ENCODE measurements at places on chromosomes 11 and 22. TPM values are rescaled to one million over a fixed set of nuclear protein-coding genes. Genes with fewer than 3 reads are reported as not detected.
A peak's percentile ranks its signal among the peaks of the same experiment; 100 is the strongest.

- no peaks in the 10 kb centered on the region for H3K36me3 ChIP-seq
- H3K27ac ChIP-seq, result no peak overlapping the region
- no peaks in the 10 kb centered on the region for H3K27me3 ChIP-seq
- no peak overlapping the region for H3K4me3 ChIP-seq
- DNase-seq, result no peak
- no peaks in the 10 kb centered on the region for H3K4me1 ChIP-seq
Observed at GRCh38 chr22:49953680-49954344, 6.8 kb upstream of the PIM3 start.

DNA sequence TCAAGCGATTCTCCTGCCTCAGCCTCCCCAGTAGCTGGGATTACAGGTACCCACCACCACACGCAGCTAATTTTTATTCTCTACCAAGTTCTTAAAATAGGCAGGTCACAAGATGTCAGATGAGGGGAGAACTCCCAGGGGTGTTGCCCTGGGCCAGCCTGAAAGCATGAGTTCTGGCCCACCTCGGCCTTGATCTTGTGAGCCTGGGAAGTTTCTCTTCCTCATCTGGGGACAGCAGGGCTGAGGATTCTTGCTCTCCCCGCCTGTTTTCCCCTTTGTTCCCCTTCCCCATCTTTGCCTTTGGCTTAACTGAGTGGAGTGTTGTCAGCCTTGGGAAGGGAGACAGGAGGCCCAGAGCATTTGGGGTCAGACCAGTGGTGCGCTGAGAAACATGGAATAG is 3.5 kb downstream of the PDXP start:
- H3K36me3 ChIP-seq, result no peaks in the 10 kb centered on the region
- no peak overlapping the region for H3K27ac ChIP-seq
- DNase-seq, result no peak
- H3K4me3 ChIP-seq, result no peak overlapping the region
- peaks cover 31% of the 10 kb centered on the region for H3K4me1 ChIP-seq
- H3K27me3 ChIP-seq, result no peaks in the 10 kb centered on the region

DNA sequence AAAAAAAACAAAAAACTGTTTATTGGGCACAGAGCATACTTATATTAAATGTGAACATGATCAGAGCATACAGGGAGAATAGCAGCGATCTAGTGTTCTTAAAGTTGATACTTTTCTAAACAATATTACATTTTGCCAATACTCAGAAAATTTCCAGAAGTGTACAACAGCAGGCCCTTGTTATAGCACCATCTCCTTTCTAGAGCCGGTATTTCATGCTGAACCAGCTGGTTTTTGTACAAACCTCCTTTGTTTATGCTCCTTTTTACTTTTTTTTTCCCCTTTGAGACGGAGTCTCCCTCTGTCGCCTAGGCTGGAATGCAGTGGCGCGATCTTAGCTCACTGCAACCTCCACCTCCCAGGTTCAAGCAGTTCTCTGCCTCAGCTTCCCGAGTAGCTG is 90.7 kb downstream of the PPP6R3 start:
- H3K27ac ChIP-seq, result no peak overlapping the region
- no peak overlapping the region for H3K4me3 ChIP-seq
- H3K36me3 ChIP-seq, result peaks cover 34% of the 10 kb centered on the region
- no peaks in the 10 kb centered on the region for H3K27me3 ChIP-seq

DNA sequence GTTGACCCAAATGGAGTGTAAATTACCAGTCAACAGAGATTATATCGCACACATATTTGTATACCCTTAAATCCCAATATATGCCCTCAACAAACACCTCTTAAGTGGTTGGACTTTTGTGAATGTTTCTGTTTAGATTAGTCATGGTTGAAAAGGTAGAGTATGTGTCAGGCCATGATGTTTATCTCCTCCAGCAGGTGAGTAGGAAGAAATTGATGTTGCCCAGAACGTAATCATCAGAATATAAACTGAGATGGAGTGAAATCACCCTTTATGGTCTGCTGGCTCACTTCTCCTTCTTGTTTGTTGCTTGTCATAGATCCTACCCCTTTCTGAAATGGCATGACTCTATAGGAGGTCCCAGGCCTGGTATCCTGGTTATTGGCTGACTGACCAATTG is 431.8 kb downstream of the ETS1 start:
- no peak for DNase-seq
- H3K27ac ChIP-seq, result no peak overlapping the region
- H3K27me3 ChIP-seq, result no peaks in the 10 kb centered on the region
- no peak overlapping the region for H3K4me3 ChIP-seq

GRCh38 chr11:96167787-96168186 is 175.2 kb downstream of the MAML2 start:
- no peak overlapping the region for H3K27ac ChIP-seq
- no peaks in the 10 kb centered on the region for H3K36me3 ChIP-seq
- DNase-seq, result no peak
- H3K4me3 ChIP-seq, result no peak overlapping the region
- peaks cover 9% of the 10 kb centered on the region for H3K4me1 ChIP-seq

- DNase-seq, result peak; percentile 20
- peak overlapping the region; percentile 71 for H3K4me3 ChIP-seq
- H3K36me3 ChIP-seq, result no peaks in the 10 kb centered on the region
- no peaks in the 10 kb centered on the region for H3K27me3 ChIP-seq
- peak overlapping the region; percentile 22 for H3K27ac ChIP-seq
- H3K4me1 ChIP-seq, result peaks cover 24% of the 10 kb centered on the region
Observed at GRCh38 chr11:10294290-10294953, 403 bp upstream of the SBF2 start.

GRCh38 chr22:26968859-26969523 is 311.6 kb downstream of the MIAT start:
- H3K4me3 ChIP-seq, result no peak overlapping the region
- no peaks in the 10 kb centered on the region for H3K27me3 ChIP-seq
- DNase-seq, result no peak
- H3K27ac ChIP-seq, result no peak overlapping the region
- H3K36me3 ChIP-seq, result no peaks in the 10 kb centered on the region

DNA sequence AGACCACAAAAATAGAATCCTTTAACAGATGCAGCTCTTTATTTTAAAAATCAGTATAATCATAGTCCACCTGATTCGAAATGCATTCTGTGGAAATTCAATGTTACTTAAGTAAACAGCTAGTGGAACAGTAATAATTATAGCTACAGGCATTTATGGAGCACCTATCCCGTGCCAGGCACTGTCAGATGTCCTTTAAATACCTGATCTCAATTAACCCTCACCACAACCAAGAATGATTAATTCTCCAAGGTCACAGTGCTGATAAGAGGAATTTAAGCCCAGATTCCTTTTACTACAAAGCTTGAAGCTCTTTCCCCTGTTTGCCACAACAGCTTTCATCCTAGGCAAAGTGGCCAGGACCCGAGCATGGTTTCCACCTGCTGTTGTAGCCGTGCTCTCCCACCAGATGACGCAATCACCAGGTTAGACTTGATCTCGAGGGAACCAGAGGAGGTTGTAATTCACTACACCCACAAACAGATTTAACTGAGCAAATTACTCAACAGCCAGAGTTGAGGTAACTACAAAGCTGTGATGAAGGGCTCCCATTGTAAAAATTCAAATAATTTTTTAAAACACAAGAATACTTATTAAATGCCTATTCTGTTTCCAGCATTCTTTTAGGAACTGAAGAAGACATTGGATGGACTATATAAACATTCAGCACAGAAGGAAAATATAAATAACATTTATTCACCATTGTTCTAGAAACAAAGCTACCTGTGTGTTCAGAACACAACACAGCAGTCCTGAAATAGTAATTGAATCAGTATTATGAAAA is 10.3 kb downstream of the PRDM10 start:
- no peak overlapping the region for H3K27ac ChIP-seq
- peak; percentile 35 for DNase-seq
- no peaks in the 10 kb centered on the region for H3K27me3 ChIP-seq

GRCh38 chr11:60455531-60456042 is at the start of gene MS4A1:
TSS of gene MS4A1 (plus strand) at chr11:60455847. CDS start at chr11:60462375, 6,528 bp downstream.
- H3K4me1 ChIP-seq, result peaks cover 4% of the 10 kb centered on the region
- peak; percentile 48 for DNase-seq
- H3K27ac ChIP-seq, result no peak within 1 kb of the TSS
- H3K36me3 ChIP-seq, result no peaks in the 10 kb centered on the region
- no peak within 1 kb of the TSS for H3K4me3 ChIP-seq

- H3K36me3 ChIP-seq, result no peaks in the 10 kb centered on the region
- DNase-seq, result no peak
- H3K4me1 ChIP-seq, result no peaks in the 10 kb centered on the region
- H3K4me3 ChIP-seq, result no peak overlapping the region
- no peak overlapping the region for H3K27ac ChIP-seq
Observed at GRCh38 chr11:88398791-88399570, 61.4 kb upstream of the CTSC start.

- H3K4me1 ChIP-seq, result peaks cover 24% of the 10 kb centered on the region
- H3K36me3 ChIP-seq, result peaks cover 11% of the 10 kb centered on the region
- no peak overlapping the region for H3K4me3 ChIP-seq
Observed at GRCh38 chr22:44179989-44180705, 578 bp upstream of the PARVG start.

- H3K4me3 ChIP-seq, result no peak overlapping the region
- no peaks in the 10 kb centered on the region for H3K27me3 ChIP-seq
- H3K4me1 ChIP-seq, result no peaks in the 10 kb centered on the region
- DNase-seq, result no peak
- H3K36me3 ChIP-seq, result no peaks in the 10 kb centered on the region
Observed at GRCh38 chr22:33842006-33842354, 78.3 kb downstream of the LARGE1 start.

- no peak for DNase-seq
- H3K4me1 ChIP-seq, result peaks cover 22% of the 10 kb centered on the region
- no peak overlapping the region for H3K4me3 ChIP-seq
Observed at GRCh38 chr11:36400766-36401455, 104.8 kb downstream of the PRR5L start.

DNA sequence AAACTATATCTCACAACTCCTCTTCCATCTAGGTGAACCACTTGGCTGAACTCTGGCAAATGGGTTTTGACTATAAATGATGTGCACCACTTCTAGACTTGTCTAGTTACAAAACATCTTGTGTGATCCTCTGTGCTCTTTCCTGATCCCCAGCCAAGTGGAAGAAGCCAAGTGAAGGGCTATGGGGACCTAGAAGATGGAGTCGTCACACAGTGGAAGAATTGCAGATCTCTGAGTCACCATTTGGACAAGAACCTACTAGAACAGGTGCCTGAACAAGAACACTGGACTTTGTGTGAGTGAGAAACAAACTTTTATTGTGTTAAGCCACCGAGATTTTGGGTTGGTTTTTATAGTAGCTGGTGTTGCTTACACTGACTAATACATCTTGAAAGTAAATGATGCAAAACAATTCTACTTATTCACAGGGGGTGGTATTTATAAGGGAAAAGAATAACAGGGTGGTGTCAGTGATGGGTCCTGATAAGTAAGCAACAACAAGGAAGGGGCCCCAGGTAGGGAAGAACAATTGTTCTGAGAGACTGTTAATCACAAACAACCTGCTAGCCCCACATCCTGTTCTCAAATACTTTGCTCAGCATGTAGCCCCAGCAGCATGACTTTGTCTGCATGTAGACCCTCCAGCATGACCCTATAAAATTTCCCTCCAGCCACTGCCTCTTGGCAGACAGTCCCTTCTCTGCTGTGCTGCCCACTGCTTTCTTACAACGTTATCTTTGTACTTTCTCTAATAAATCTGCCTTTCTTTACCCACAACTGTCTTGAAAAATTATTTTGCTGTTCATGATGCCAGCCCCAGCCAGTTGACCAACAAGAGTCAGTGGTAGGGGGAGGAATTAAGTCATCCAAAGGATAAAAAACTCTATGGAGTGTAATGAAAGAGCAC is 280.7 kb upstream of the PLET1 start:
- no peak overlapping the region for H3K27ac ChIP-seq
- H3K27me3 ChIP-seq, result no peaks in the 10 kb centered on the region
- no peaks in the 10 kb centered on the region for H3K36me3 ChIP-seq
- no peak overlapping the region for H3K4me3 ChIP-seq
- peaks cover 7% of the 10 kb centered on the region for H3K4me1 ChIP-seq
- no peak for DNase-seq

- DNase-seq, result no peak
- no peak overlapping the region for H3K4me3 ChIP-seq
- no peaks in the 10 kb centered on the region for H3K27me3 ChIP-seq
Observed at GRCh38 chr22:30947173-30947815, 21.3 kb downstream of the MORC2 start.

GRCh38 chr11:6647836-6648235 is 7.8 kb downstream of the DCHS1 start:
- peak overlapping the region; percentile 40 for H3K4me3 ChIP-seq
- no peaks in the 10 kb centered on the region for H3K27me3 ChIP-seq

DNA sequence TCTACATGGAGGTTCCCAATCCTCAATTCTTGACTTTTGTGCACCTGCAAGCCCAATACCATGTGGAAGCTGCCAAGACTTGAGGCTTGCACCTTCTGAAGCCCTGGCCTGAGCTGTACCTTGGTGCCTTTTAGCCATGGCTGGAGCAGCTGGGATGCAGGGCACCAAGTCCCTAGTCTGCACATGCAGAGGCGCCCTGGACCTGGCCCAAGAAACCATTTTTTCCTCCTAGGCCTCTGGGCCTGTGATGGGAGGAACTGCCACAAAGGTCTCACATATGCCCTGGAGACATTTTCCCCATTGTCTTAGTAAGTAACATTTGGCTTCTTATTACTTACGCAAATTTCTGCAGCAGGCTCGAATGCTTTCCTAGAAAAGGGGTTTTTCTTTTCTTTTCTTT is 431.9 kb upstream of the ANO5 start:
- no peak overlapping the region for H3K4me3 ChIP-seq
- DNase-seq, result no peak
- no peaks in the 10 kb centered on the region for H3K27me3 ChIP-seq
- no peaks in the 10 kb centered on the region for H3K36me3 ChIP-seq

- H3K4me3 ChIP-seq, result no peak overlapping the region
- no peaks in the 10 kb centered on the region for H3K27me3 ChIP-seq
- no peaks in the 10 kb centered on the region for H3K4me1 ChIP-seq
- H3K36me3 ChIP-seq, result no peaks in the 10 kb centered on the region
Observed at GRCh38 chr11:110833033-110833484, 120.8 kb upstream of the ARHGAP20 start.

GRCh38 chr11:34633990-34634693 is 13.2 kb downstream of the EHF start:
- no peak overlapping the region for H3K4me3 ChIP-seq
- H3K27ac ChIP-seq, result no peak overlapping the region
- H3K27me3 ChIP-seq, result no peaks in the 10 kb centered on the region
- DNase-seq, result no peak

DNA sequence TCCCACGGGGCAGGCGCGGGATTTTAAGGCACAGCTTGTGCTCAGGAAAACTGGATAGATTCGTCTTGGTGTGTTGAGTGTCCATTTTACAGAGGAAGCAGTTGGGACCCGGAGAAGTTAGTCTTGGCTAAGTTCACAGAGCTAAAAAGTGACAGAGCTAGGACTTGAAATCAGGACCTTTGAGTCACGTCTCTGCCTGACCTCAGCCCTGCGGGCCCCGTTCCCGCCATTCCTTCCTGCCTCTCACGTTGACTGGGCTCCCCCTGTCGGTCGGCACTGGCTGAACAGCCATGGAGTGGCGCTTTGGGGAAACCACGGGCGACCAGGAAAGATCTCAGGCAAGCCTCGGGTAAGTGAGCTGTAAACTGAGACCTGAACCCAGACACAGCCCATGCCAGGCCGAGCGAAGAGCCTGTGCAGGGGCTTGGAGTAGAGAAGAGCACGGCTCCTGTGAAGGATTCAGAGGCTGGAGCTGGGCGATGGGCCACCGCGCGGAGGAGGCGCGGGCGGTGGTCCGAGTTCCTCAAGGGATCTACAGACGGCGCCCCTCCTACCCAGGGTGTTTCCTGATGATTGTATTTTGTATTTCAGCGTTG is 54.1 kb downstream of the WNT11 start:
- DNase-seq, result peak; percentile 65
- no peaks in the 10 kb centered on the region for H3K36me3 ChIP-seq
- peaks cover 26% of the 10 kb centered on the region for H3K4me1 ChIP-seq
- no peak overlapping the region for H3K27ac ChIP-seq

CATSPER1 gene
- not detected for total RNA-seq

IL18 gene
- total RNA-seq, result not detected

SHANK3 gene
- total RNA-seq, result 0.07 TPM

DDIAS gene
- total RNA-seq, result 27.8 TPM

GGT5 gene
- total RNA-seq, result not detected

NNMT gene
- not detected for total RNA-seq

HNRNPUL2 gene
- total RNA-seq, result 58.7 TPM

DLG2 gene
- total RNA-seq, result 1.5 TPM

All from CD8-positive, alpha-beta memory T cell (primary cell).